ENCODE measurements at places on chromosomes 3 and 15.

GRCh38 chr15:22872936-22873701, 34.7 kb downstream of the NIPA2 start:
- no peak for DNase-seq

- DNase-seq = no peak
Observed at GRCh38 chr3:25576831-25577454, 87.8 kb downstream of the TOP2B start.

- DNase-seq = no peak
Observed at GRCh38 chr3:48140336-48140757, 47.9 kb downstream of the CDC25A start.

GRCh38 chr3:107063351-107063750, 313.9 kb upstream of the CCDC54 start:
- no peak for DNase-seq

GRCh38 chr3:160038862-160039562, 50.4 kb downstream of the IL12A start:
- peak; percentile 69 for DNase-seq

DNA sequence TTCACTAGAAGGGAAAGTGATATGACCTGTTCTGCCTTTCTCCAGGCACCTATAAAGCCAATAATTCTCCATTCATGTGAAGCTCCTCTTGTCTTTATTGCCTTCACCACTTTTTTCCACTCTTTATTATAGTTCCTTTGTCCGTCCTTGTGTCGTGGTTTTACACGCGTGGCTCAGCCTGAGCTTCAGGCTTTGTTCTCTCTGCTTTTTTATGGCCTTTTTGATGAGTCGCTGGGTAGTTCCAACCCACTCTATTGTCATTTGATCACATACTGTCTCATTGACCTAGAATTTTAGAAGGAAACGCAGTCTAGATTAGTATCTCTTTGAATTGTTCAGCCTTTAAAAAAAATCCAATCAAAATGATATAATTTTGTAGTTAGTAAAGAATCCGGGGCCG, 403.2 kb downstream of the PTPRG start:
- no peak for DNase-seq
